ENCODE measurements at places on chromosomes 2 and 18.

GRCh38 chr2:191204433-191204832, 40.8 kb upstream of the MYO1B start:
- no peak for DNase-seq

DNA sequence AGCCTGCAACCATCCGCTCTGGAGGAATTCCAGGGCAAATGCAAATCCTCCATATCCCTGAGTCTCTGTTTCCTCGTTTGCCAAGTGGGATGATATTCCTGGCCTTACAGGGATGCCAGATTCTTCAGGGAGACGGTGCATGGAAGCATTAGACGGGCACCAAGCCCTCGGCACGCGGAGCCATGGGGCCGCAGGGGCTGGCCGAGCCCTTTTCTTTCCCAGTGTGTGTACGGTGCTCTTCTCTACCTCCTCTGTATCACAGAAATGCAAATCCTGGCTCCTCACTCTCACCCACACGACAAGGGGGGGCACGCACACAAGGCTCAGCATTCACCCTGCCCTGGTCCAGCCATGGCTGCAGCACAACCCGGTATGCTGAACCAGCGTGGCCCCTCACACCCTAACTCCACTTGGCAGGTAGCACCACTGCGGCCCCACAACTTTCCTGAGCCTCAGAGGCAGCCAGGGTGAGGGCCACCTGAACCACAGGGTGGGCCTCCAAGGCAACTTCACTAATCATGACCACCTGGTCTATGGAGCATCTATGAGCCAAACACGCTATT, 64.1 kb upstream of the SALL3 start:
- DNase-seq = no peak

DNA sequence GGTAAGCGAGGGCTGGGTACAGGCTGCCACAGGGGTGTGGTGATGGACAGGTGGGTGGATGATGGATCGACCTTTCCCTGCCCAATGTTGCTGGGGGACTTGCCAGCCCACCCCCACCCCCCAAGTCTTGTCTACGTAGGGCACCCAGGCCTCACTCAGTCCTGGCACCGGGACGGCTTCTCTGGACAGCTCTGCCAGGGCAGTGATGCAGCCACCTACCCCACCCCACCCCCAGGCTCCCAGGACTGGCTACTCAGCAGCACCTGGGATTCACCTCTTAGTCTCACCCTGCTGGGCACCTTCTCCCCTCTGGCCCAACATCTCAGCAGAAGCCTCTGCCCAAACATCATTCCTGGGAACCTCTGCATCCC, 55.7 kb downstream of the ANKMY1 start:
- no peak for DNase-seq

DNA sequence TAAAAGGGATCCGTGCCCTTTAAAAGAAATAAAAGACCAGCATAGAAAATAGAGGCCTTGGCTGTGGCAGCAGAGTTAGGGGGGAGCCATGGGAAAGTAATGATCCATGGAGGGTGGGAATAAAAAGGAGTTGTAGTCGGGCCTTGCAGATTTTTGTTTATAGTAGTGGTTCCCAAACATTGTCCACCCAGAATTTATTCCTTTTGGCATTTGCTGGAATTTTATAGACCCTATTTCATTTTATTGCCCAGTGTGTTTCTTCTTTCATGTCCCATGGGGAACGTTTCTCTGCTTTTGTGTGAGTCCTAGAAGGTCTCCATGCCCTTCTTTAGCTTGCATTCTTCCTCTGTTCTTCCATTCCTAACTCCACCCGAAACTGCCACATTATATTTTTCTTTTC, 222.2 kb downstream of the LTBP1 start:
- DNase-seq = no peak

GRCh38 chr2:210092791-210093190, 78.4 kb downstream of the KANSL1L start:
- no peak for DNase-seq

- DNase-seq = no peak
Observed at GRCh38 chr2:3116371-3116770, 261.2 kb downstream of the EIPR1 start.

DNA sequence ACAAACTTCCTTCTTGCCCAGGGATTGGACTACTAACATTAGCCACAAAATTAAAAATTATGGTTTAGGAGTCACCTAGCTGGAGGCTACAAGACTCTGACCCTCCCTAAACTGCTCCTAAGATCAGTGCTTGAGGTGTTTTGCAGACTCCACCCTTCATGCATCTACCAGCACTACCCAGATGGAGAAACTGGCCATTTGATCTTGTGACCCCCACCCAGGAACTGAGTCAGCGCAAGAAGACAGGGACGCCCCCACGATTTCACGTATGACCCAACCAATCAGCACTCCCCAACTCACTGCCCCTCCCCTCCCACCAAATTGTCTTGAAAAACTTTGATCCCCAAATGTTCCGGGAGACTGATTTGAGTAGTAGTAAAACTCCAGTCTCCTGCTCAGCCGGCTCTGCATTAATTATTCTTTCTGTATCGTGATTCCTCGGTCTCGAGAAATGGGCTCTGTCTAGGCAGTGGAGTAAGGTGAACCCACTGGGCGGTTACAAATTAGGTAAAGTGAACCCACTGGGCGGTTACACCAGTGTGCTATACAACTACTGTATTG, 40.1 kb upstream of the CCDC88A start:
- DNase-seq = no peak

- DNase-seq = no peak
Observed at GRCh38 chr18:9101730-9102507, 580 bp upstream of the NDUFV2 start.

DNA sequence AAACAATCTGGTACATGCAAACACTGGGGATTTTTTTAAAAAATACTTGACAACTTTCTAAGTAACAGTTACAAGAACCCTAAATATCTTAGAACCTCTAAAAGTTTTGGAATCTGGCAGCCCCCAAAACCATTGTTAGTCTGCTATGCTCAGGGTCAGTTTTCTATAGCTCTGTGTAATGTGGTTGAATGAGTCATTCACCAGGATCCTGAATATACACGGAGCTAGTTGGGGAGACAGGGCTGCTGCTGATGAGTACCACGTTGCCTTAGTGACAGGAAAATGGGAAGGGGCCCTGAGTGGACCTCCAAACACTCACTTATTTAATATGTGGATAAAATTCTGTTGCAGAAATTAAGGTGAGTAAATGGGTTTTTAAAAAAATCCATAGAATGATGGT, 36.9 kb upstream of the TANC1 start:
- no peak for DNase-seq

DNA sequence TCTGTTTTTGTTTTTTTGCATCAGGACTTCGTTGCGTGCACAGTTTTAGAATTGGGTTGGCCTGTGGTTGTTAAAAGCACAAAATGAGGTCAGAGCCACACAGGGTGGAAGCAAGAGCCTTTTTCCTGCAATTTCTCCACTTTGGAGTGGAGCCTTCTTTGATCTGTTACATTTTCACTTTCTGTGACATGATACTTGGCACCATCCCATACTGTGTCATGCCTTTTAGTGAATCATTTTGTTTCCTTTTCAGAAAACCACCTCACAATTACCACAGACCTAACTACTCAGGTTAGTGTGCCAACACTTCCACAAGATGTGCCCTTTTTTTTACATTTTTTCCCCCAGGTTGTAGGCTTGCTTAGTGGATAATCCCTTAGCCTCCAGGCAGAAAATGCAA, 32.5 kb downstream of the MERTK start:
- DNase-seq = no peak

- no peak for DNase-seq
Observed at GRCh38 chr18:50594942-50595341, 35.1 kb downstream of the MAPK4 start.
